Activated naive CD4-positive, alpha-beta T cell treated with anti-CD3 and anti-CD28 coated beads, Interleukin-2, amount 50 U/mL, for 72 hours (primary cell): ENCODE measurements at places on chromosomes 1 and 21. TPM values are rescaled to one million over a fixed set of nuclear protein-coding genes. Genes with fewer than 3 reads are reported as not detected.

BTG3 gene
- total RNA-seq: 95.7 TPM

DNA sequence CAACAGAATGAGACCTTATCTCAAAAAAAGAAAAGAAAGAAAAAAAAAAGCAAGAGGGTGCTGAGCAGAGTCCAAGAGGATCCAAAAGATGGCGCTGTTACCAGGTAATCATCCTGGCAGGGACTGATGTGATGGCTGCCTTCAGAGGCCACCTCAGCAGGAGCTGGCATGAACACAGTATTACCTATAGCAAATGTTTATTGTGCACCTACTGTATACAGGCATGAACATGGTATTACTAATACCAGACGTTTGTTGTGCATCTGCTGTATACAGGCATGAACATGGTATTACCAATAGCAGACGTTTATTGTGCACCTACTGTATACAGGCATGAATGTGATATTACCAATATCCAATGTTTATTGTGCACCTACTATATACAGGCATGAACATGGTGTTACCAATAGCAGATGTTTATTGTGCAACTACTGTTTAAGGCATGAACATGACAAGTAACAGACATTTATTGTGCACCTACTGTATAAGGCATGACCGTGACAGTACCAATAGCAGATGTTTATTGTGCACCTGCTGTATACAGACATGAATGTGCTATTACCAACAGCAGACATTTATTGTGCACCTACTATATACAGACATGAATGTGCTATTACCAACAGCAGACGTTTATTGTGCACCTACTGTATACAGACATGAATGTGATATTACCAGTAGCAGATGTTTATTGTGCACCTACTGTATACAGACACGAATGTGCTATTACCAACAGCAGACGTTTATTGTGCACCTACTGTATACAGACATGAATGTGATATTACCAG lies 115.1 kb upstream of the TMEM51 start:
- peak; percentile 19 for DNase-seq

GRCh38 chr1:204443260-204443619 lies 31.6 kb upstream of the PPP1R15B start:
- no peak for DNase-seq

DNA sequence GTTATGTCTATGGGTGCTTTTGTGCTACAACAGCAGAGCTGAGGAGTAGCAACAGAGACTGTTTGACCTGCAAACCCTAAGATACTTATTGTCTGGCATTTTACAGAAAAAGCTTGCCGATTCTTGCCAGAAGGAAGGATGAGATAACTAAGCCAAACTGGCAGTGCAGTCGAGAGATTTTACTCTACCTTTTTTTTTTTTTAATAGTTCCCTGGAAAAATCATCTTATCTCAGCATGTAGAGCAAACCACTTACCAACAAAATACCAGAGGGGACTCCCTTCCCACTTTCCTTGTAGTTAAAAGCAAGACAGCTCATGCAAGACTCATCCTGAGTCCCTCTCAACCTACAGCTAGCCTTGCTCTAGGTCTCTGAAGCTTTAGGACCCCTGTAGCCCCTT lies 132.9 kb downstream of the SYT2 start:
- no peak for DNase-seq

DNA sequence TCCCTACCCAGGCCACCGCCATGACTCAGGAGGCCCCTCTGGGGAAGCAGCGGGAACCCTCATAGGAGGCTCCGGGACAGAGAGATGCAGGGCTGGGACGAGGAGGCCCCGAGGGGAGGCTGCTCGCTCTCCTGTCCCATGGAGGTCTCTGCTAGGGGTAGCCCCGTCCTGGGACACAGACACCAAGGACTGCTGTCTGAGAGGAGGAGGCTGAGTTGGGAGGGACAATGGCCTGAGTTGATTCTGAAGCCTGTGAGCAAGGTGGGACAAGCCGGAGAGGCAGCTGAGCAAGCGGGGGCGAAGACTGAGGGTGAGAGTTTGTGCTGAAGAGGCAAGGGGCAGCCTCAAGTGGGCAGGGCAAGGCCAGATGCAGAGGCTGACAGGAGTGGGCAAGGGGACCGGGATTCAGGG lies 17.4 kb downstream of the SLC27A3 start:
- DNase-seq: no peak

DNA sequence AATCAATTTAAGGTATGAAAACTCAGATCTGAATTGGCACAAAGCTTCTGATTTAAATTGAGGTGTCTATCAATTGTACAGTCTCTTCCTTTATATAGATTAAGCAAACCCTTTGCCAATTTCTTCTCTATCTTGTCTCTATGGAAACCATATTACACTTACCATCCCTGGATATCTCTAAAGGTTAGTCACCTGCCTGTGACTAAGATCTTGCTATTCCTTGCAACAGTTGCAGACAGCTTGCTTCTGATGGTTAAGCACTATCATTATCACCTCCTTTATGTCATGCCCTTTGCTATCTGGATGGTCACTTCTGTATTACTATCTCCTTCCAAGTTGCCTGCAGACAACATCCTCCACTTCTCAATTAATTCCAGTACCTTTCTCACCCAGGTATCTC lies 998.6 kb upstream of the B3GALT2 start:
- no peak for DNase-seq
